ENCODE measurements at places on chromosomes 12 and 14. TPM values are rescaled to one million over a fixed set of nuclear protein-coding genes. Genes with fewer than 3 reads are reported as not detected.

SIRT4 gene
- total RNA-seq = 4.8 TPM

HSPB8 gene
- not detected for total RNA-seq

FIGNL2 gene
- total RNA-seq = 0.79 TPM

ANKS1B gene
- total RNA-seq = not detected

RNASE2 gene
- total RNA-seq = not detected

SLC48A1 gene
- total RNA-seq = 20.0 TPM

CLEC1A gene
- total RNA-seq = not detected

TTC9 gene
- 14.0 TPM for total RNA-seq

DNA sequence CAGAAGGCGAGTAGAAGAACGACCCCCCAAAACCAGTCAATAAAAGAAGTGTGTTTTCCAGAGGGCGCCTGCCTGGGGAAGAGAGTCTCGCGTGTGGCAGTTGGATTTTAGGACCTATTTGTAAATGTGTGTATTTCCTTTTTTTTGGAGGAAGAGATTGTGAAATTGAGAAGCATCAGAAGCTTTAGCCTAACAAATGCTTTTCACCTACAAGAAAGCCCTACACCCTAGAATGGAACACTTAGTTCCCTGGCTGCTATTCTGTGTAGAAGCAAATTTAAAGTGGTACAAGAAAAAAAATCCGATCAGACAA, 1.3 kb downstream of the RCOR1 start:
- H3K36me3 ChIP-seq = peaks cover 1% of the 10 kb centered on the region
- no peak overlapping the region for H3K27ac ChIP-seq
- H3K4me1 ChIP-seq = peaks cover 22% of the 10 kb centered on the region
- DNase-seq = no peak

GRCh38 chr12:102475355-102475754, 5.0 kb downstream of the IGF1 start:
- H3K27me3 ChIP-seq = no peaks in the 10 kb centered on the region
- H3K4me1 ChIP-seq = peaks cover 8% of the 10 kb centered on the region
- no peak overlapping the region for H3K27ac ChIP-seq

DNA sequence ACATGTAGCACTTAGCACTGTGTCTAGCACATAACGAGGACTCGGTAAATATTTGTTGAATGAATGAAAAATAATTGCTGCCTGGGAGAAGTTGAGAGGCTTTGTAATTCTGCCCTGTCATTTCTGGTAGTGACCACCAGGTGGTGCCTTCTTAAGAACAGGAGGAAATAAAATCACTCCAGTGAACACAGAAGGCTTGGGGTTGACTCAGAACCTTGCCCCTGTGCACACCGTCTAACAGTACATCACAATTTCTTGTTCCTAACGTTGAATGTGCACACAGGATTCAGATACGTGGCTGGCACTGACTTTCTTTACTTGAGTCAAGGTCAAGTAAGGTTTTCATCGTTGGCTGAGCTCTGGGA, 91.8 kb downstream of the RGS6 start:
- no peaks in the 10 kb centered on the region for H3K4me1 ChIP-seq
- no peak overlapping the region for H3K27ac ChIP-seq
- no peak overlapping the region for H3K4me3 ChIP-seq
- DNase-seq = peak; percentile 51
- peaks cover 10% of the 10 kb centered on the region for H3K27me3 ChIP-seq

- no peak for DNase-seq
- no peak overlapping the region for H3K4me3 ChIP-seq
- peaks cover 17% of the 10 kb centered on the region for H3K4me1 ChIP-seq
- H3K36me3 ChIP-seq = peaks cover 96% of the 10 kb centered on the region
- H3K27ac ChIP-seq = no peak overlapping the region
Observed at GRCh38 chr12:55938826-55939501, 8.0 kb downstream of the DGKA start.

- no peaks in the 10 kb centered on the region for H3K4me1 ChIP-seq
- H3K36me3 ChIP-seq = no peaks in the 10 kb centered on the region
- no peak overlapping the region for H3K27ac ChIP-seq
- H3K4me3 ChIP-seq = no peak overlapping the region
- H3K27me3 ChIP-seq = no peaks in the 10 kb centered on the region
- DNase-seq = peak; percentile 71
Observed at GRCh38 chr12:69070319-69071090, 137.5 kb upstream of the CPM start.

DNA sequence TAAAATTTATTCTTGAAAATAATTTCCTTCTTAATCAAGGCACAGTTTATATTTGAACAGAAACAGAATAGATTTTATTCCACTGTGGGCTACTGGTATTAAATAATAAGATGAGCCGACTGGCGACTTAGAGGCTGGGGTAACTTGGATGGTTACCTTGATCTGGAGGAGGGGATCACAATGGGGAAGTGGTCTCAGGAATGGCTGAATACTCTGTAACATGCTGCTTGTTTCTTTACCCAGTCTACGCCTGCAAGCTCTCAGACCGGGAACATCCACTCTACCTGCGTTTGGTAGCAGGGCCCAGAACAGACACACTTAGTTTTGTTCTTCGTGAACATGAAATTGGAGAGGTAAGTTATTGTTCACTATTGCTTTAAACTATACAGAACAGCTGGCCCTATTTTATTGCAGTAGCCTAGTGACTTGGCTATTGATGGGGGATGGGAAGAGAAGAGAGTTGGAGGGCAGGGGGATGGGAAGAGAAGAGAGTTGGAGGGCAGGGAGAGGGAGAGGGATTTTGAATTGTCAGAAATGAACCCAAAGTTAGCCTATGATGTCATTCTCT, 67.9 kb downstream of the GNS start:
- no peak overlapping the region for H3K4me3 ChIP-seq
- no peak overlapping the region for H3K27ac ChIP-seq
- peaks cover 71% of the 10 kb centered on the region for H3K36me3 ChIP-seq

GRCh38 chr14:24362241-24362960, 5.6 kb upstream of the NFATC4 start:
- no peak overlapping the region for H3K27ac ChIP-seq
- H3K36me3 ChIP-seq = no peaks in the 10 kb centered on the region
- peaks cover 24% of the 10 kb centered on the region for H3K4me1 ChIP-seq
- no peak for DNase-seq
- H3K27me3 ChIP-seq = peaks cover 21% of the 10 kb centered on the region

DNA sequence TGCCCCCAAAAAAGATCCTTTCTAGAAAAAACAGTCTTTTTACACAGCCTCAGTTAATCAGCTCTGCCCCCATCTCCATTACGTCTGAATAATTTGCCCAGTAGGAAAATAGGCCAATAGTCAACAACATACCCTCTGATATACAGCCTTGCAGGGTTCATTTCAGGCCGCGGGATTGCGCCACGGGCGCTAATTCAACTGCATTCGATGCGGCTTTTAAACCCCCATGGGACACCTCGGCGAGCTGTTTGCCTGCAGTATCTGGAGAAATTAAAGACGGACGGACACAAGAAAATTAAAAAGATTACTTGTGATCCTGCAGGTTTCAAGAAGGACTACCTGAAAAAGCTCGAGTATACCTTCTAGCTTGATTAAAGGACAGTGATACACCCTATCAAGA, 36.1 kb downstream of the ERP29 start:
- H3K4me3 ChIP-seq = no peak overlapping the region
- peaks cover 5% of the 10 kb centered on the region for H3K4me1 ChIP-seq
- DNase-seq = no peak
- H3K27ac ChIP-seq = no peak overlapping the region
- peaks cover 8% of the 10 kb centered on the region for H3K36me3 ChIP-seq

DNA sequence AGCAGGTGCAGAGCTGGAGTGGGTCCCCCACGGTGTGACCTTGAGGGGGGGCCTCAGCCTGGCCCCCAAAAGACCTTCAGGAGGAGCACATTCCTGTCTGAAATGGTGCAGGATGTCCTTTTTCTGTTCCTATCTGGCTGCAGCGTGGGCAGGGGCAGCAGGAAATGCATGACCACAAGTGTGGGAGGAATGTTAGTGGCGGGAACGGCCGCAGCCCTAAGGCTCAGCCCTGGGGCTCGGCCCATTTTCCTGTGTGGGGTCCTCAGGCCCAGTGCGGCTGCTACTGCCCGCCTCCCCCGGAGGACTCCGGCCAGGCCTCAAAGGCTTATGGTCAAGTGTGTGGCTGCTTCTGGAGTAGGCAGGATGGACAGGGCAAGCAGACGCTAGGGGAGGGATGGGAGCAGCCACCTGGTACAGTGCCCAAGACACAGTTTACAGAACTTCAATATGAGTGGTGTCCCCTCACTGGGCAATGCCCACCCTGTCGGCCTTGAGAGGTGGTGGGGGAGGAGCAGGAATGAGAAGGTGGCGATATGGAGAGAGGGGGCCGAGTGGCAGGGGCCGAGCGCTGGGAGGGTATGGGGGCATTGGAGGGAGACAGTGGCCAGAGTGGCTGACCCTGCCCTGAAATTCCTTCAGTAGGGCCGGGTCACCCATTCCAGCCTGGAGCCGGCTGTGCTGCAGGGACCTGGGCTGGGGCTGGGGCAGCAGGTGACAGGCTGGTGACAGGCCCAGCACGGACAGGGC, 137.4 kb downstream of the CALM1 start:
- no peak overlapping the region for H3K27ac ChIP-seq
- no peak overlapping the region for H3K4me3 ChIP-seq
- no peaks in the 10 kb centered on the region for H3K27me3 ChIP-seq
- H3K4me1 ChIP-seq = no peaks in the 10 kb centered on the region

DNA sequence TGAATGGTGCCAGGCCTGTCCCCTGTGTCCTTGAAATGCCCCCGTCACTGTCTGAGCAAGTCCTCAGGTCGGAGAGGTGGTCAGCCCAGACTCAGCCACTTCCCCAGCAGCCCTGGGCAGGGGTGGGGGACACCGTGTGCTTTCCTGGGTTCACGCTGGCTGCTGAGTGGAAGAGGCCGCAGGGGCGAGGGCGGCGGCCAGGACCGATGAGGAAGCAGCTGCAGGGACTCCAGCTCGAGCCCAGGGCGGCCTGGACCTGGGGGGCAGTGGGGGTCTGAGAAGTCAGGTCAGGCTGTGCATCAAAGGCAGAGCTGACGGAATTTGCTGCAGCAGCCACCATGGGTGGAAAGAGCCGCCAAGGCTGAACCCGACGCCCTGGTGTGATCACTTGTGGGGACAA, 28.4 kb downstream of the NOC4L start:
- H3K4me1 ChIP-seq = peaks cover 9% of the 10 kb centered on the region
- H3K27me3 ChIP-seq = no peaks in the 10 kb centered on the region
- no peak overlapping the region for H3K4me3 ChIP-seq
- H3K36me3 ChIP-seq = no peaks in the 10 kb centered on the region
- no peak overlapping the region for H3K27ac ChIP-seq
- DNase-seq = no peak

DNA sequence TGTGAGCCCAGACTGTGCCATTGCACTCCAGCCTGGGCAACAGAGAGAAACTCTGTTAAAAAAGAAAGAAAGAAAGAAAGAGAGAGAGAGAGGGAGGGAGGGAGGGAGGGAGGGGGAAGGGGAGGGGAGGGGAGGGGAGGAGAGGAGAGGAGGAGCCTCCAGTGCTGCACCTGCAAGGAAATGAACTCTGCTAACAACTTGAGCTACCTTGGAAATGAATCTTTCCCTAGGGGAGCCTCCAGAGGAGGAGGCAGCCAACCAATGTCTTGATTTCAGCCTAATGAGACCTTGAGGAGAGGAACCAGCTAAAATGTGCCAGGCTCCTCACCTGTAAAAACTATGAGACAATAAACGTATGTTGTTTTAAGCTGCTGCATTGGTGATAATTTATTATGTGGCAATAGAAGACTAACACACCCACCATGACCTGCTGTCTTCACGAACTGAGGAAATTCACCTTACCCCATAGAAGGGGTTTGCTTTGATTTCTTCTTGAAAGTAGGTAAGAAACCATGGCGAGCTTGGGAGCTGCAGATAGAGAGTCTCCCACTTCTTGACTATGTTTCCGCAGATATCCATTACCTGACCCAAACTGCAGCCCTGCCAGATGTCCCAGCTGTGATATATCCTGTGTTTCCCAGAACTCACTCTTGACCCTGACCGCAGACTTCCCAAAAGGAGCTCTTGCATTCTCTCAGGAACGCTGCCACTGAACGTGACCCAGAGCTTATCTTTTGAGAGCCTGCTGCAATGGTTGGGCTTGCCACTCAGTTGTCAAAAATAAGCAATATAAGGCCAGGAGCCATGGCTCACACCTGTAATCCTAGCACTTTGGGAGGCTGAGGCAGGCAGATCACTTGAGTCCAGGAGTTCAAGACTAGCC, 31.5 kb upstream of the TMPO start:
- no peaks in the 10 kb centered on the region for H3K4me1 ChIP-seq
- H3K27ac ChIP-seq = no peak overlapping the region
- no peaks in the 10 kb centered on the region for H3K36me3 ChIP-seq
- DNase-seq = no peak

GRCh38 chr12:123410041-123410412, 26.1 kb downstream of the KMT5A start:
- H3K27me3 ChIP-seq = no peaks in the 10 kb centered on the region
- H3K4me3 ChIP-seq = no peak overlapping the region
- no peak for DNase-seq
- H3K27ac ChIP-seq = no peak overlapping the region
- H3K4me1 ChIP-seq = no peaks in the 10 kb centered on the region

GRCh38 chr12:67099858-67100257, 169.3 kb upstream of the CAND1 start:
- H3K27me3 ChIP-seq = no peaks in the 10 kb centered on the region
- no peak for DNase-seq
- no peaks in the 10 kb centered on the region for H3K36me3 ChIP-seq
- H3K27ac ChIP-seq = no peak overlapping the region
- H3K4me3 ChIP-seq = no peak overlapping the region

DNA sequence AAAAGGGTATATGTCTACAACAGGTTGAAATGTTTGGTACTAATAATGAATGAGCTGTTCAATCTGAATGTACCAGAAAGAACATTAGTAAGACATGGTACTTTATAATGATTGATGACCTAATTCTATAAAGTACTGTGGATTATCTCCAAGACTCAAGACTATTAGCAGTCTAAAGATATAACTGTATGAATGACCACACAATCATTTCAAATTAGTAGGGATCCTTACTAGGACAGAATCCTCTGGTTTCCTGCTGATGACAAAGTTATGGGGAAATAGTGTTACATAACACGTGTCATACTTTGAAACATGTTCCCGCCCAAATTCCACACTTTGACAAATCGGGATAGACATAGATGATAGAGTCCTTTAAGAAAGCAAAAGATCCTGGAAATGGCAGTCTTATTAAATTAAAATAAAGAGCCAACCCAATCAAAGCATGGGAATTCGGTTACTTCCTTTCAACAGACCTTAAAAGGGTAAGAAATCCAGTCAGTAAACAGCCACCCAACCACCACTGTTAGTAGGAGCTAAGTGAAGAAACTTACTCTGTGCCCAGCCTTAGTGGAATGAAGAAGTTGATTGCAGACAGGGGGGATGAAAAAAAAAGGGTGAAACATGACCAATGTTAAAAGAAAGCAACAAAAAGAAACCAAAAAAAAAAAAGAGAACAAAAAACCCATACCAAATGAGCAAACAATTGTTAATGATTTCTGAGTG, 2.8 kb downstream of the VPS29 start:
- no peaks in the 10 kb centered on the region for H3K27me3 ChIP-seq
- no peak overlapping the region for H3K27ac ChIP-seq
- H3K4me1 ChIP-seq = peaks cover 20% of the 10 kb centered on the region
- H3K4me3 ChIP-seq = no peak overlapping the region

- H3K4me3 ChIP-seq = no peak overlapping the region
- no peaks in the 10 kb centered on the region for H3K27me3 ChIP-seq
- no peak overlapping the region for H3K27ac ChIP-seq
- no peaks in the 10 kb centered on the region for H3K36me3 ChIP-seq
Observed at GRCh38 chr12:4975574-4975973, 65.9 kb downstream of the KCNA1 start.

GRCh38 chr14:61940666-61941420, 178.6 kb downstream of the SNAPC1 start:
- H3K4me1 ChIP-seq = no peaks in the 10 kb centered on the region
- DNase-seq = no peak
- H3K27me3 ChIP-seq = no peaks in the 10 kb centered on the region
- no peak overlapping the region for H3K4me3 ChIP-seq

GRCh38 chr14:99425272-99425681, 55.4 kb downstream of the SETD3 start:
- H3K4me3 ChIP-seq = no peak overlapping the region
- H3K27me3 ChIP-seq = no peaks in the 10 kb centered on the region
